Left colon (tissue), 2 donors: ENCODE measurements at places on chromosomes 3 and 15. TPM values are rescaled to one million over a fixed set of nuclear protein-coding genes. Genes with fewer than 3 reads are reported as not detected.
A peak's percentile ranks its signal among the peaks of the same experiment; 100 is the strongest.

DNA sequence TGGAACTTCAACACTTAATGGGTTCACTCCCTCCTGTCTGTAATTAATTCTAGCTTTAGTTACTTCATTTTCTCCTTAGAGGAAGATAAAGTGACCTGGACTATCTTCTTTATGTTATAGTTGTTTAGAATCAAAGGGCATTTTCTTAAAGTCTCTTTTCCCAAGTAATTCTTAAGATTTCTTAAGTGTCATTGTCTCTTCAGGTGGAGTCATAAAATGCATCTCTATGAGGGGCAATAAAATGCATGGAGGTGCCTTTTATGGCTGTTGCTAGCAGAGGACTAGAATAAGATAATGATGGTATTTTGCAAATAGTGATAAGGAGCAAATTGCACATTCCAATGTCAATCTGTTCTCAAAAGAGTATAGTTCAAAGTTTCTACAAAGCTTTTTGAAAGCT lies 34.5 kb downstream of the CNTN4 start:
- DNase-seq = no peak

- no peak for DNase-seq
Observed at GRCh38 chr3:195802795-195803194, 8.9 kb downstream of the MUC4 start.

- DNase-seq = no peak
Observed at GRCh38 chr15:31223478-31224350, 102.9 kb upstream of the KLF13 start.

DNA sequence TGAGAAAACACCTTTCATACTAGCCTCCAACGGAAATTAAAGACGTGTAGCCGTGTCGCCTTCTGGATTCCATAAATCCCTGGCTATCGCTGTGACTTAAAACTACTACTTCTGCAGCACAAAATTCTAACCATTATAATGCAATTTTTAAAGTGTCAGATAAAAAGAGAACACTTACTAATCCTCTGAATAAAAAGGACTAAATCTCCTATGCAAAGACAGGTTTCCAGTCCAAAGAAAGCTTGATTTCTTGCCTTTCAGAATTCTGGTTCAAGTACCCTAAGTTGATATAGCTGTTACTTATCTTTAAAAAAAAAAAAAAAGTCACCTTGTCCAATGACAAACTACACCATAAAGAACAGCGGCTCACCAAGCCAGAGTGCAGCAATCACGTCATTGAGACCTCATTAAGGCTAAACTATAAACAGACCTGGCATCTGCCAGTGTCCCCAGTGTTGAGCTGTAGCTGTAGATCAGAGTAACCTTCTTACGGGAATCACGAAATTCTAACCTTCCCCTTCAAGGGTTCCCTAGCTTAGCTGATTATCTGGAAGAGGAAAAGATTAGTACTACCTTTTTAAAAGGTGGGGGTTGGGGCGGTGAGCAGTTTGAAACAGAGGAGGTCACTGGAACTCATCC lies 2.2 kb downstream of the ABCC5 start:
- peak; percentile 46 for DNase-seq

GRCh38 chr3:147370349-147370748 lies 36.0 kb downstream of the ZIC4 start:
- DNase-seq = no peak

DNA sequence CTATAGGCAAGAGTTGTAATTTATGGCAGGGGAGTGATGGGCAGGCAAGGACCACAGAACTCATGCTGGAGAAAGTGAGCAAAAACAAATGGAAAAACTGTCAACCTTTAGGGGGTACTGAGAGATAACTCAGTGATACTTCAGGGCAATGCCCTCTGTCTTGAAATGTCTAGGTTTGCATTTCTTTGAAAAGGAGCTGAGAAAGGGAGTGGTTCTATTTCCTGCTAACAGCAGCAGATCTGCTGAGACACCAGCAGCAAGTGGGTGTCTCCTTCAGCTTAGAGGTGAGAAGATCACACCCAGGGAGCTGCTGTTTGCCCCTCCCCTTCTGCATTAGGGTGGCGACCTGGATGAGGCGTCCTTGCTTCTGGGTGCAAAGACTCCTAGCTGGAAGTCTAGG lies 42.3 kb upstream of the XIRP1 start:
- no peak for DNase-seq

DNA sequence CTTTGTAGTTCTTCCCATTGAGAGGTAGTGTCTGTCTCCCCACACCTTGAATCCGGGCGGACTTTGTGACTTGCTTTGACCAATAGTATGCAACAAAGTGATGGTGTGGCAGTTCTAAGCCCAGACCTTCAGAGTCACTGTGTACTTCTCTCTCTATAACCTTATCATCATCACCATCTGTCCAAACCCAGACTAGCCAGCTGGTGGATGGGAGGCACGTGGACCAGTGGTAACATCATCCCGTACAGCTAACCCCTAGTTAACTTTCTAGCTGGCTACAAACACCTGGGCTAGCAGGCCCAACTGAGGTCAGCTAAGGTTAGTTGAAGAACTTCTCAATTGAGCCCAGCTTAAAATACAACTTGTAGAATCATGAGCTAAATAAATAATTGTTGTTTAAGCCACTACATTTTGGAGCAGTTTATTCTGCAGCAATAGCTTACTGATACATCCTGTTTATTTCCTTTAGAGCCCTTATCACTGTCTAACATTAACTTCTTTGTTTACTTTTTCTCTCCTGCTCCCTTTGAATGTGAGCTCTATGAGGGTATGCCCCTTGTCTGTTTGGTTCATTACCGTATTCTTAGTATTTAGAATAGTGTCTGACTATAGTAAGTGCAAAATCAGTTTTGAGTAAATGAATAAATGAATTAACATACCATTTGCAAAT lies 11.5 kb upstream of the CCR9 start:
- DNase-seq = no peak

- no peak for DNase-seq
Observed at GRCh38 chr3:150351398-150351797, 56.7 kb upstream of the TSC22D2 start.

- no peak for DNase-seq
Observed at GRCh38 chr3:101099791-101100190, 106.6 kb upstream of the ABI3BP start.

DNA sequence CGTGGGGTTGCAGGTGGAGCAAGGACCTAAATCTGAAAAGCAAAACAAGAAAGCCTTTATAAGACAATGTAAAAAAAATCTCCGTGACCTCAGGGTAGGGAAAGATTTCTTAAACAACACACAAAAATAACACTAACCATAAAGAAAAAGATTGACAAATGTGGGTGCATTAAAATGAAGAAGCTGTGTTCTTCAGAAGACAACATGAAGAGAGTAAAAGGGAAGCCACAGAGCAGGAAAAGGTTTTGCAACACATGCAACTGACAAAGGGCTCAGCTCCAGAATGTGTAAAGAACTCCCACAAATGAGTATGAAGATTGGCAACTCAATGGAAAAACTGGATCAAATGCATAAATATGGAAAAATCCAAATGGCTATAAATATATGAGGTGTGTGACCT lies 74.2 kb downstream of the MAGEF1 start:
- no peak for DNase-seq

GRCh38 chr3:192812743-192813383 lies 85.5 kb upstream of the FGF12 start:
- DNase-seq = no peak

- no peak for DNase-seq
Observed at GRCh38 chr3:155326901-155327300, 33.4 kb upstream of the STRIT1 start.

DNA sequence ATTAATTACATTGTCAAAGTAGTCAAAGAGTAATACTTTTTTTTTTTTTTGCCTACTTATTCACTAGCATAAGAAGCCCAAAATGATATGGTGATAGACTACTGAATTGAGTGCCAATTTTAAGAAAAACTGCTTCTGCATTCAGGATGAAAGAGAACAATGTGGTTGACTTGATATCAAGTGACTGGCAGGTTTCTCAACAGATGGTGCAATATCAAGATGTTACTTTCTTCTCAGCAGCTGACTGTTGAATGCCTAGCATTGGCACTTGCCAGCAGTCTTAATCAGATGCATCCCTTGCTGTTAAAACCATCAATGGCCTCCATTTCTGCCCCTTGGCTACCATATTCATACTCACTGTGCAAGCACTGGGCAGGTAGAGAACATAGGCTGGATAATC lies 863.2 kb downstream of the GBE1 start:
- DNase-seq = no peak

- no peak for DNase-seq
Observed at GRCh38 chr15:100353449-100353848, 11.7 kb upstream of the ADAMTS17 start.

DNA sequence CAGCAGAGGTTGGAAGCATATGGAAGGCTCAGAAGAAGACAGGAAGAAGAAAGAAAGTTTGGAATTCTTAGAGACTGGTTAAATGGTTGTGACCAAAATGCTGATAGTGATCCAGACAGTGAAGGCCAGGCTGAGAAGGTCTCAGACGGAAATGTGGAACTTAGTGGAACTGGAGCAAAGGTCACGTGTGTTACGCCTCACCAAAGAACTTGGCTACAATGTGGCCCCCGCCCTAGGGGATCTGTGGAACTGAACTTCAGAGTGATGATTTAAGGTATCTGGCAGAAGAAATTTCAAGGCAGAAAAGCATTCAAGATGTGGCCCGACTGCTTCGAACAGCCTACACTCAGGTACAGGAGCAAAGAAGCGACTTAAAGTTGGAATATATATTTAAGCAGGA lies 83.1 kb downstream of the MYO5A start:
- DNase-seq = no peak

DNA sequence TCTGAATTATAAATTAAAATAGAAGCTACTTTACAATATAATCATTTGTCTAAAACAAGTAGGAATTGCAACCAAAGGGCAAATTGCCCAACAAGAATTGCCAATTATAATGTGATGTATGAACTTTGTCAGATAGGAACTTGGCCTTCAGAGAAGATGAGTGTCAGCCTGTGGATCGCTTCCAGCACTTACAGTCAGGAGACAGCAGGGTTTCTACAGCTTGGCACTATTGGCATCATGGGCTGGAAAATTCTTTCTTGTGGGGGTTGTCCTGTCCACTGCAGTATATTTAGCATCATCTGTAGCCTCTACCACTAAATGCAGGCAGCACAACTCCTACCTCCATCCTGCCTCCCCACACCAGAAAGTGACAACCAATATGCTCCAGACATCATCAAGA lies 48.1 kb upstream of the CRBN start:
- no peak for DNase-seq

DNA sequence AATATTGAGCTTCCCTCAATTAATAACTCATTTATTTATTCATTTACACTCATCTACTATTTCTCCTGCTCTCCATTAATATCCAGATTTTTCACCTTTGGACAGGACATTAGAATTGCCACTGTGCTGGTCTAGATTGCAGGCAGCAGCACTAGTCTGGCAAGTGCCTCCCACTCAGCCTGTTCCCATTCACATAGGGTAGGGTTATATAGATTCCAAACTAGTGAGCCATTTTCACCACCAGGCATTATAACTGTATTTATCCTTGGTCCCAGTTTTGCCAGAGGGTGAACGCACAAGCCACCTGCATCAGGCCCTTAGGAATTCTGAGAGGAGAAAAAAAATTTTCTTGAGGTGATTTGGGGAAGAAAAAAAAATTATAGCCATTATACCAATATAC lies 44.5 kb downstream of the ANAPC13 start:
- no peak for DNase-seq

- no peak for DNase-seq
Observed at GRCh38 chr3:63972196-63972595, 51.1 kb downstream of the PSMD6 start.

- DNase-seq = no peak
Observed at GRCh38 chr3:171972871-171973348, 66.5 kb upstream of the FNDC3B start.

GLT8D1 gene
- 29.0 TPM for total RNA-seq

CTDSPL2 gene
- total RNA-seq = 30.1 TPM

REC114 gene
- total RNA-seq = not detected

GOLGA8J gene
- total RNA-seq = not detected

IRAK2 gene
- 1.7 TPM for total RNA-seq

CACNA2D2 gene
- total RNA-seq = 3.2 TPM

EIF4G1 gene
- 322 TPM for total RNA-seq

UCN2 gene
- not detected for total RNA-seq

ITIH4 gene
- 2.7 TPM for total RNA-seq

PPP1R14D gene
- 153 TPM for total RNA-seq
